ENCODE measurements at places on chromosomes 7 and 10. TPM values are rescaled to one million over a fixed set of nuclear protein-coding genes. Genes with fewer than 3 reads are reported as not detected.

TDRD1 gene
- total RNA-seq: 0.16 TPM

HKDC1 gene
- total RNA-seq: not detected

GRCh38 chr10:71597821-71598498 lies 121.6 kb downstream of the C10orf105 start:
- no peaks in the 10 kb centered on the region for H3K36me3 ChIP-seq
- no peak overlapping the region for H3K4me3 ChIP-seq
- no peaks in the 10 kb centered on the region for H3K27me3 ChIP-seq
- peak; percentile 78 for DNase-seq

BCCIP gene
- total RNA-seq: 41.8 TPM

GRCh38 chr10:83617692-83618545 lies 521.4 kb upstream of the GHITM start:
- no peaks in the 10 kb centered on the region for H3K36me3 ChIP-seq
- H3K27ac ChIP-seq: no peak overlapping the region
- no peaks in the 10 kb centered on the region for H3K27me3 ChIP-seq
- H3K4me3 ChIP-seq: no peak overlapping the region
- H3K4me1 ChIP-seq: no peaks in the 10 kb centered on the region

TBX20 gene
- total RNA-seq: not detected

DNA sequence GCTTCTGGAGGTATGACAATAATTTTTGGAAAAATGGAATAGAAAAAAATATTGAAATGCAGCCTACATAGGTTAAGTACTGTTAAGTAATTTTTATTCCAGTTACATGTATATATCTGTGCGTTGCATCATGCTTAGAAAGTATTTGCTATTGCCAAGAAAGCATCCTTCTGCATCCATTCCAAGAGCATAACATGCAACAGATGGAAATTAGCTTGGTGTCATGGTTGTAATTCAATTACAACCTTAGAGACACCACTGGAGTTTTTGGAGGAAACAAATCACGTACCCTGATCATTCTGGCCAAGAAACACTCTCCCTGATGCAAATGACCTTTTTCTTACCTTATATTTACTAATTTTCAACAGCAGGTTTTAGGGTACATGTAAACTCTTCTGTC lies 1.7 kb downstream of the AKR1B1 start:
- H3K27me3 ChIP-seq: no peaks in the 10 kb centered on the region
- no peaks in the 10 kb centered on the region for H3K36me3 ChIP-seq

DNA sequence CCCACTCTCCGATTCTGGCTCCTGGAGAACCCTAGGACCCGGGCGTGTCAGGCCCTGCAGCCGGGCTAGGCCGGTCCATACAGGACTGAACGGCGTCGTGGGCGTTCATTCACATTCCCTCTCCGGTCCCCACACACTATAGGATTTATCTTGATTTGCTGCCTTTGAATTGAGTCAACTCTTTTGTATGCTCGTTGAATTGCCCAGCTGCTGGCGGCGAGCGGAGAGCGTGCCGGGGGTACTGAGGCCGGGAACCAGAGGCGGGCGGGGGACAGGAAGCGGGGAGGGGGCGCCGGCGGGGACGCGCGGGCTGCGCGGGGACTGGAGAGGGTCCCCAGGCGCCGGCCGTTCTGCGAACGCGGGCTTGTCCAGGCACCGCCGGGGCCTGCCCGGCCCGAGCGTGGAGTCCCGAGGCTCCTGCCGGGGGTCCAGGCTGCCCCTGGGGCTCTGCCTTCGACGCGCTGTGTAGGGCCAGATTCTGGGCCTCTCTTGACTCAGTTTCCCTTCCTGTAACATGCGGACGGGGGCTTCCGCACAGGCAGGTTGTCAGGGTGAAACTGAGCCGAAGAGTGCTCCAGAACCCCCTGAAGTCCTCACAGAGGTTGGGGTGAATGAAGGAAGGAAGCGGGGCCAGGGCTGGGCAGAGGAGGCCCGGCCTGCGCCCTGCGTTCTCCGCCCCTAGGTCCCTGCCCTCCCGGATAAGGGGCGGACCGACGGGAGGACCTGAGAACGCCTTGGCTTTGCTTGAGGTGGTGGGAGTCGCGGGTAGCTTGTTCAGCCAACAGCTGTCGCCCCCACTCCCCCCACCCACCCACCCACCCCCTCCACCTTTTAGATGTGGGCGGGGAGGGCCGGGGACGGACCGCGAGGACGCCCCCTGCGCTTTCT lies 769 bp upstream of the ELFN1 start:
- no peak overlapping the region for H3K27ac ChIP-seq
- no peak overlapping the region for H3K4me3 ChIP-seq
- peaks cover 53% of the 10 kb centered on the region for H3K4me1 ChIP-seq
- H3K36me3 ChIP-seq: no peaks in the 10 kb centered on the region
- DNase-seq: peak; percentile 17

DNA sequence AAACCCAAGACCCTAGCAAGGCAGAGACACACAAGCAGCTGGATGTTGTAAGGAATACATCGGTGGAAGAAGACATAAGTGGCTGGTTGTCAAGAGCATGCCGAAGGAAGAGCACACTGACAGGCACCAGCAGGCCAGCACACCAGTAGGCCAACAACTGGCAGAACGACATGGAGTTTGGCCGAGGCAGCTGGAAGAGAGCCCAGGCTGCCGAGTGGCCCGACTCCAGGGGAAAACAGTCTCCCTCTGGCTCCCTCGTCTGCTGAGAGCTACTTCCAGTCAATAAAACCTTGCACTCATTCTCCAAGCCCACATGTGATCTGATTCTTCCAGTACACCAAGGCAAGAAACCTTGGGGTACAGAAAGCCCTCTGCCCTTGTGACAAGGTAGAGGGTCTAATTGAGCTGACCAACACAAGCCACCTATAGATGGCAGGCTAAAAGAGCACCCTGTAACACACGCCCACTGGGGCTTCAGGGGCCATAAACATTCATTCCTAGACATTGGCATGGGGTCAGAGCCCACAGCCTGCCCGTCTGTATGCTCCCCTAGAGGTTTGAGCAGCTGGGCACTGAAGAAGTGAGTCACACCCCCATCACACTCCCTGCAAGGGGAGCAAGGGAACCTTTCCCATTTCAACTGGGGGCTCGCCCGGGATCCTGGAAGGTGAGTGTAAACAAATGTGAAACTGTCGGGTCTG lies 14.7 kb upstream of the TNS3 start:
- DNase-seq: peak; percentile 91
- peaks cover 38% of the 10 kb centered on the region for H3K4me1 ChIP-seq
- no peak overlapping the region for H3K27ac ChIP-seq
- H3K27me3 ChIP-seq: no peaks in the 10 kb centered on the region
- no peak overlapping the region for H3K4me3 ChIP-seq

C10orf67 gene
- not detected for total RNA-seq

DNA sequence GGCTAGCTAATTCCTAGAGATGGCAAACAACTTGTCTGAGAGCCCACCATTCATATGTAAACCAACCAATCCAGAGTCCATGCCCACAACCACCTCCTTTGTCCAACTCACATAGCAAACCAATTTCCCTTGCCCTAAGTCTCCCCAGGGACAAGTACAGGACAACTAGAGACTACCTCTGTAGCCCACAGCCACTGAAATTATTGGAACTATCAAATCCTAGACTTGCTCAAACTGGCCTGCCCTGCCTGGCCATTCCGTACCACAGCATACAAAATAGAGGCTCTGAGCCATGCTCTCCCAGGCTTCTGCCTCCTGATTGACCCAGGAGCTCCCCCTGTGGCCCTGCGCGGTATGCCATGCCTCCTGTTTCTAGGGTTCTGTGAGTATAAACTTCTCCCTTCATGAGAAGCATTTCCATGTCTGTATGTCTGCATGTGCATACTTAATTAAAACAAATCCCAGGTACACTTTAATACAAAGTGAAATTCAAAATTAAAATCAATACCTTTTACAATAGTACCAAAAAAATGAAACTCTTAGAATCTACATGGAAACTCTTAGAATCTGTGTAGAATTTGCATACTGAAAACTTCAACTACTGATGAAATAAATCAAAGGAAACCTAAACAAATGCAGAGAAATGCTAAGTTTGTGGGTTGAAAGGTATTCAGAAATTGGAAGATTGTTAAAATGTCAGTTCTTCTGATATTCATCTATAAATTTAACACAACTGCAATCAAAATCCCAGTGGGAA lies 4.0 kb upstream of the HECW1 start:
- H3K27me3 ChIP-seq: peaks cover 45% of the 10 kb centered on the region
- H3K36me3 ChIP-seq: no peaks in the 10 kb centered on the region
- no peak for DNase-seq
- H3K4me3 ChIP-seq: no peak overlapping the region
- no peaks in the 10 kb centered on the region for H3K4me1 ChIP-seq

DNA sequence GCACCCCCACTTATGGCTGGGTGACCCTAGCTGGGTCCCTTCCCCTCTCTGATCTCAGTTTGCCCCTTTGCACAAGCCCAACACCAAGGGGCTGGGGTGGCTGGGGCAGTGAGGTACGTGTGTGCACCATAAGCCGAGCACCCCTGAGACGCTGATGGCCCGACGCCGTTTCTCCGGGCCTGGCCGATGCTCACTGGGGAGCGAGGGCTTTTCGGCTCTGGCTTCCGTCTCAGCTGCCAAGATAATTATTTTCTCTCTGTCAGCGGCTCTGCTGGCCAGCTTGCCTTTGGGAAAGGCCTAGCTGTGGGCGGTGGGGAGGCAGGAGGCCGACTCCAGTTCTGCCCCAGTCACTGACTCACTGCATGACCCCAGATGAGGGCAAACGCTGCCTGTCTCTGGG lies 91.0 kb downstream of the ZMIZ1 start:
- H3K36me3 ChIP-seq: no peaks in the 10 kb centered on the region
- peak; percentile 92 for DNase-seq

GRCh38 chr10:96229568-96230030 lies 41.8 kb downstream of the BLNK start:
- no peak overlapping the region for H3K4me3 ChIP-seq
- no peak overlapping the region for H3K27ac ChIP-seq
- H3K27me3 ChIP-seq: no peaks in the 10 kb centered on the region
- peak; percentile 81 for DNase-seq
- H3K36me3 ChIP-seq: no peaks in the 10 kb centered on the region

GRCh38 chr7:154598396-154598795 lies 404.5 kb downstream of the PAXIP1 start:
- no peak for DNase-seq
- no peaks in the 10 kb centered on the region for H3K27me3 ChIP-seq
- H3K4me1 ChIP-seq: peaks cover 8% of the 10 kb centered on the region
- no peak overlapping the region for H3K4me3 ChIP-seq

GRCh38 chr7:121475806-121476205 lies 79.7 kb upstream of the FAM3C start:
- H3K4me1 ChIP-seq: peaks cover 15% of the 10 kb centered on the region
- H3K27me3 ChIP-seq: no peaks in the 10 kb centered on the region
- H3K36me3 ChIP-seq: no peaks in the 10 kb centered on the region
- DNase-seq: no peak
- H3K27ac ChIP-seq: no peak overlapping the region
- H3K4me3 ChIP-seq: no peak overlapping the region

FAM25G gene
- not detected for total RNA-seq

GRCh38 chr10:3060481-3060889 lies 6.9 kb upstream of the PFKP start:
- no peak overlapping the region for H3K4me3 ChIP-seq
- H3K27ac ChIP-seq: no peak overlapping the region
- DNase-seq: peak; percentile 45

NKX2-3 gene
- total RNA-seq: 35.2 TPM

DNA sequence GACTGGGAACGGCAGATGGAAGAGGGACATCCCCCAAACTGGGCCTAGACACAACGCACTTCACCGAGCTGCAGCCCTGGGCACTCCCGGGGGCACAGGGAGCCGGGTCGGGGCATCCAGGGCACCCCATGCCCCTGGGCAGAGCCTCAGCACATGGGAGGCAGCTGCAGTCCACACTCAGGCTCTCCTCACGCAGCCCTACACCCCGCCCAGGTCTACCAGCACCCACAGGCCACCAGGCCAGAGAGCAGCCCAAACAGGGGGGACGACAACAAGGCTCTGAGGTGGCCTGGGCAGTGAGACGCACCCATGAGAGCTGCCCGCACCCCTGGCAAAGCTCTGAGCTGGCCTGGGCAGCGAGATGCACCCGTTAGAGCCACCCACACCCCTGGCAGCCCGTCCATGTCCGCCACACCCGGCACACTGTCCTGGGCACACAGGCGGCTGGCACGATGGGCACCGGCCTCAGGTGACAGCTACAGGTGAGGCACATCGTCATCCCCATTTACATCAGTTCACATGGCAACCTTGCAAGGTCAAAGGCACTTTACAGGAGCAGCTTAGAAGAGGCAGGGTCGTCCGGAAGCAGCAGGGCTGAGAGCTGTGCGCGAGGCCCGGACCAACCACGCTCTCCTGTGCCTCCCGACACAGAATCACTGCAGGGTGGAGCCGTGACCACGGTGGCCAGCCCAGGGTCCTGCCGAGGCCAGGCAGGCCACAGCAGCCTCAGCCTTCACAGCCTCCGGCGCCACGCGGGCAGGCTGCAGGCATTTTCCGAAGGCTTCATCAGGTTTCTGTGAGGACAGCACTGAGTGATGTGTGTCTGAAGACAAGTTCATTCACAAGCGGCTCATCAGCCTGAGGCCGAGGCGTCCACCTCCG lies 228.6 kb downstream of the MAD1L1 start:
- no peak overlapping the region for H3K4me3 ChIP-seq
- H3K4me1 ChIP-seq: no peaks in the 10 kb centered on the region
- no peaks in the 10 kb centered on the region for H3K36me3 ChIP-seq
- no peaks in the 10 kb centered on the region for H3K27me3 ChIP-seq

TRIM50 gene
- total RNA-seq: 0.54 TPM

GRCh38 chr7:117285826-117286225 lies 37.0 kb downstream of the WNT2 start:
- no peaks in the 10 kb centered on the region for H3K36me3 ChIP-seq
- no peaks in the 10 kb centered on the region for H3K4me1 ChIP-seq
- DNase-seq: no peak
- no peak overlapping the region for H3K27ac ChIP-seq
- no peak overlapping the region for H3K4me3 ChIP-seq

- H3K27ac ChIP-seq: peak overlapping the region; percentile 79
- H3K4me3 ChIP-seq: no peak overlapping the region
- no peaks in the 10 kb centered on the region for H3K36me3 ChIP-seq
- DNase-seq: peak; percentile 66
- H3K27me3 ChIP-seq: no peaks in the 10 kb centered on the region
Observed at GRCh38 chr7:74612015-74612829, 45.3 kb upstream of the GTF2I start.

DNA sequence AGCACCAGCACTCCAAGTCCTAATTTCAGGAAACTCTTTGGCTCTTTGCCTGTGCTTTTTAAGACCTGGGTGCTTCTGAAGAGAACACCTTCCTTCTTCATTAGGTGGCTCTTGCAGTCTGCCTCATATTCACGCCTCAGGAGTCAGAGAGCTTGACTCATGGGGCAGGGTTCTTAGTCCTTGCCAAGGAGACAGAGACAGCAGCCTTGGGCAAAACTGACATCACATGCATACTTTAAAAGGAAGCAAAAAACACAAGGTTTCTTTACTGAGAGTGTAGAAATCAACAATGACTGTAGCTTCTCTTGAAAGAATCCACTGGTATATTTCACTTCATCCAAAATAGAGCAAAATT lies 780.6 kb downstream of the INHBA start:
- H3K27ac ChIP-seq: no peak overlapping the region
- peaks cover 9% of the 10 kb centered on the region for H3K4me1 ChIP-seq
- H3K4me3 ChIP-seq: no peak overlapping the region
- no peaks in the 10 kb centered on the region for H3K27me3 ChIP-seq

GRCh38 chr7:38178004-38178694 lies at the start of gene STARD3NL:
STARD3NL (plus strand) TSS chr7:38178245; CDS start chr7:38207505, 29,260 bp downstream.
- no peaks in the 10 kb centered on the region for H3K36me3 ChIP-seq
- peak within 1 kb of the TSS; percentile 83 for H3K4me3 ChIP-seq
- peak; percentile 99 for DNase-seq
- peak within 1 kb of the TSS; percentile 85 for H3K27ac ChIP-seq
